ENCODE measurements at places on chromosomes 1 and 21. TPM values are rescaled to one million over a fixed set of nuclear protein-coding genes. Genes with fewer than 3 reads are reported as not detected.

GRCh38 chr1:41101950-41102607 is 80.6 kb upstream of the SLFNL1 start:
- DNase-seq, result peak; percentile 92

- DNase-seq, result no peak
Observed at GRCh38 chr1:172451002-172451443, 7.2 kb upstream of the PIGC start.

GRCh38 chr1:45886229-45886628 is 82.8 kb downstream of the MAST2 start:
- DNase-seq, result no peak

FCRL3 gene
- 1.2 TPM for total RNA-seq

GCSAML gene
- total RNA-seq, result 1.2 TPM

AUNIP gene
- not detected for total RNA-seq

SPAG17 gene
- total RNA-seq, result 0.89 TPM

DNAJC28 gene
- 2.2 TPM for total RNA-seq

DNA sequence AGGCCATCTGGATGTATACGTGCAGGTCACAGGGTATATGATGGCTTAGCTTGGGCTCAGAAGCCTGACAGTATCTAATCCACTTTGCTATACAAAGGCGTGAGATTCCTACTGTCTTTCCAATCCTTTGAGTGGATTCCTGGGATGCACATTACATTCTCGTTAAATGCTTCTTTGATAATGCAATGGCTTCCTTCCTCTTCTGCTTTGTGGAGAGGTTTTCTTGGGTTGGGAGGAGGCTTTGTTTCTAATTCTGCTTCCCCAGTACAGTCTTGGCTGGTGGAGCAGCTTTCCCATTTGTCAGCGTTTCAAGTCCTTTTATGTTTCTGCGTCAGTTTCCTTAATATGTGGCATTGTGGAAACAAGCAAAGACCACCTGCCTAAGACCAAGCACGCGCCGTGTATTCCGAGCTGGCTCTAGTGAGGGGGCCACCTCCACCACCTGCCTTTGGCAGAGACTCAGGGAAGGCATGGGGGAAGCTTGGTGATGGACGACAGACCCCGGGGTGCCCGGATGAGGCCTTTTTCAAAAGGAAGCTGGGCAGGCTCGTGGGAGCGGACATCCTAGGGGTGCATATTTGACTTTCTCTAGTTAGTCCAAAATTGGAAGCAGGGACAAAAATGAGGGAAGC is 72.7 kb downstream of the WDR4 start:
- no peak for DNase-seq

- peak; percentile 53 for DNase-seq
Observed at GRCh38 chr1:29275435-29275834, 39.1 kb downstream of the PTPRU start.

MRAP gene
- 5.8 TPM for total RNA-seq

DNA sequence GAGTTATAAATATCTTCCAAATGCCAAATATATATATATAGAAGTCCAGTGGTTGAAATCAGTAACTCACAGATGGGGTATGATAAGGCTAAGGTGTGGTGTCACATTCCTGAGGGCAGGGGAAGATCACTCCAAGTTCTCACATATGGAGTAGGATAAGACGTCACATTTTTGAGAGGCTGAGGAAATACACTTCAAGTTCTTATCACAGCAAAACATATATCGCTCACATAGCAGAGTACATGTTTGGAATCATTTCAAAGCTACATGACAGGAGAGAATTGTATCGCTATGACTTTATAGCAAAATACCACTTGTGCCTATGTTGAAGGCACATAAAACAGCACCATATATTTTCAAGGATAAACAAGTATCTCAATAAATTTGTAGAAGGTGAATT is 55.1 kb downstream of the RBM11 start:
- DNase-seq, result no peak

GRCh38 chr1:79100385-79100784 is 93.9 kb upstream of the ADGRL4 start:
- no peak for DNase-seq

- DNase-seq, result no peak
Observed at GRCh38 chr1:184669391-184669790, 85.3 kb downstream of the EDEM3 start.

BGLAP gene
- total RNA-seq, result 5.1 TPM

GRCh38 chr1:203488539-203488938 is 5.4 kb upstream of the OPTC start:
- DNase-seq, result peak; percentile 76

- no peak for DNase-seq
Observed at GRCh38 chr1:226772446-226773139, 33.5 kb upstream of the ITPKB start.

DNA sequence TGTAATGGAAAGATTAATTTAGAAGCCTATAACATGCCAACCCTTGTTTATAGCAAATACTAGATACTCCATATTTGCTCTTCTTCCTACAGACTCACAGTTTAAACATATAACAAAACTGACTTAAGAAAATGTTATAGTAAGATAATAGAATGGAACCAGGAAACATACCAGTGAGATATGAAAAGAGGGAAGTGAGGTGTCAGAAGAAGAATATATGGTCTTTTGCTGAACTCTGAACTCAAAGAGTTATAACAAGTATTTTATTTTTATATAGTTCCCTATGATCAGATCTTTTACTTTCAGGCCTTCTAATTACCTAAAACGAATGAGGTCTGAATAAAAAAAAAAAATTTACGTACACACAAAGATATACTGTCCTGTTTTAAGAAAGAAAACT is 20.9 kb downstream of the TMED5 start:
- DNase-seq, result no peak

FMO2 gene
- total RNA-seq, result 58.3 TPM

GRCh38 chr1:81542196-81542595 is 258.5 kb upstream of the ADGRL2 start:
- no peak for DNase-seq

DNA sequence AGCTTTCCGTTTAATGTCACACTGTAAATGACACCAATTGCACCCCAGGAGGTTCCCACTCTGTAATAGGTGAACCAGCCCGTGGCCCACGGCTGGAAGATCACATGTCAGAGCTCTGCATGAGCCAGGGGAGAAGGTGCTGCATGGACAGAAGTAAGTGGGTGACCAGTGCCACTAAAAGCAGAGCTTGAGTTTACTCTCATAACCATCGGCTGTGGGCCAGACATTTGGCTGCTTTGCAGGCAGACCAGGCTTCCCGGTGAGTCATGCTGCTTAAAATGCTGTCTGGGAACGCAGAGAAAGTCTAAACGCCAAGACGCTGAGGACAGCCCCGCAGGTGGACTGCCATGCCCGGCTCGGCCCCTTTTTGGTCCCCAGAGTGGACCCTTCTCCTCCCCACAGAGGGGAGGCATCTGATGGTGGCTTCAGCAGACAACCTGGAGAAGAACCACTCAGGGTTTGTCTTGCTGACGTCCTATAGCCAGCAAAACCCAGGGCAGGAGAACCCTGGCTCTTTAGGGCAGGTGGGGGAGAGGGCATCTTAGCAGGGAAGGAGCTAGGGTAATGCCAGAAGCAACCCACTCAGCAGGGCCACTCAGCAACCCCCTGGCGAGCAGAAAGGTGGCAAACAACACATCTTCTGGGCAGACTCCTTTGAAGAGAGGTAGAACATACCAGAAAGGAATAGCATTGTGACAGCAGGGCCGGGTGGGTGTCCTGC is 7.3 kb downstream of the KIAA2013 start:
- DNase-seq, result no peak

NCMAP gene
- 226 TPM for total RNA-seq

DNA sequence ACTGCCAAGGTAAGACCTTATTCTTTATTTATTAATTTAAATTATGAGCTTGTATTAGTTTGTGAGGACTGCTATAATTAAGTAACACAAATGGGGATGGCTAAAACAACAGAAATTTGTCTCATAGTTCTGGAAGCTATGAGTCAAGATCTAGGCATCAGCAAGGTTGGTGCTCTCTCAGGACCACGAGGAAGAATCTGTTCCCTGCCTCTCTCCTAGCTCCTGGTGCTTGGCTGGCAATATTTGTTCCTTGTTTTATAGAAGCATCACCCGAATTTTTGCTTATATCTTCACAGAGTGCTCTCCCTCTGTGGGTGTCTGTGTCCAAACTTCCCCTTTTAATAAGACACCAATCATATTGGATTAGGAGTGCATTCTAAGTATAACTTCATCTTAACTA is 41.4 kb upstream of the CCDC190 start:
- DNase-seq, result no peak

DNA sequence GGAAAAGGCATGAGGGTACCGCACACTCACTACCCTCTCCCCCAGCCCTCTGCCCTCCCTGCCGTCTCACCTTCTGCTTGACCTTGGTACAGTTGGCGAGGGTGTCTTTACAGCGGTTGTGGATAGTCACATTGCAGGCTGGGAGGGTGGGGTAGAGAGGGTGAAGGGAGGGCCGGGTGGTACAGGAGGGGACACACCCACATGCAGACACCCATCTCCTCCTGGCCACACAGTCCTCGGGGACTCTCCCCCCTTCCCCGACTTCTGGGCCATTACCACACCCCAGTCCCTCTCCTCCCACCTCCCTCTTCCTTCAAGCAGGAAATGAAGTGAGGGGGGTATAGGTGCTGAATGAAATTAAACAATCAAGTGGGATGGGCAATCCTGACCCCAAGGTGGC is 11.6 kb downstream of the ARHGEF2 start:
- DNase-seq, result no peak

GRCh38 chr1:8061210-8061609 is 35.1 kb upstream of the ERRFI1 start:
- DNase-seq, result no peak

All from sciatic nerve (tissue), 2 donors.